Glutamatergic neuron (in vitro differentiated cells): ENCODE measurements at places on chromosomes 7 and 10.

DNA sequence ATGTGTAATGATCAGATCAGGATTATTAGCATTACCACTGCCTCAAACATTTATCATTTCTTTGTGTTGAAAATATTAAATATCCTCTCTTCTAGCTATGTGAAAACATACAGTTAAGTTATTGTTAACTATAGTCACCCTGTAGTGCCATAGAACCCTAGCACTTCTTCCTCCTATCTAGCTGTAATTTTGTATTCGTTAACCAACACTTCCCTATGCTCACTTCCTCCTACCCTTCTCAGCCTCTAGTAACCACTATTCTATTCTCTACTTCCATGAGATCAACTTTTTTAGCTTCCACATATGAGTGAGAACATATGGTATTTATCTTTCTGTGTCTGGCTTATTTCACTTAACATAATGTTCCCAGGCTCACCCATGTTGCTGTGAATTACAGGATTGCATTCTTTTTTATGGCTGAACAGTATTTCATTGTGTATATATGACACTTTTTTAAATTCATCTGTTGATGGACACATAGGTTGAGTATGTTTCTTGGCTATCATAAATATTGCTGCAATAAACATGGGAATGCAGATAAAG is 132.7 kb upstream of the RHOBTB1 start:
- H3K4me1 ChIP-seq = no peaks in the 10 kb centered on the region
- H3K36me3 ChIP-seq = no peaks in the 10 kb centered on the region
- no peak overlapping the region for H3K27ac ChIP-seq
- H3K27me3 ChIP-seq = no peaks in the 10 kb centered on the region
- no peak for DNase-seq

DNA sequence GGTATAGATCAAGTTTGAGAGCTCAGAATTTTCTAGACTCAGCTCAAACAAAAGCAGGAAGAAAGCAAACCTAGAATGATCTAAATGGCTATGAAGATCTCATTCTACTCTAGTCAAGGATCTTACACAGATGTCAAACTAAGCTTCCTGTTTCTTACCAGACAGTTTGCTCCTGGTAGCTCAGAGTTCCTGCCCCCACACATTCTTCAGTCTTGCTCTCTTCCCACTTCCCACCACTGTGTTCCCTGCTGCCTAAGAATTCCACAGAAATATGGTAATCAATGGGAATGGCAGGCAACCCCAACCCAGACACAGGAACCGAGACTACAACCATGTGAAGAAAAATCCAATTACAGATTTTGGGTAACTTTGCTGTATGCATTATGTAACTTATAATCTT is 133.4 kb upstream of the PTN start:
- DNase-seq = no peak
- no peak overlapping the region for H3K4me3 ChIP-seq
- H3K27ac ChIP-seq = no peak overlapping the region

DNA sequence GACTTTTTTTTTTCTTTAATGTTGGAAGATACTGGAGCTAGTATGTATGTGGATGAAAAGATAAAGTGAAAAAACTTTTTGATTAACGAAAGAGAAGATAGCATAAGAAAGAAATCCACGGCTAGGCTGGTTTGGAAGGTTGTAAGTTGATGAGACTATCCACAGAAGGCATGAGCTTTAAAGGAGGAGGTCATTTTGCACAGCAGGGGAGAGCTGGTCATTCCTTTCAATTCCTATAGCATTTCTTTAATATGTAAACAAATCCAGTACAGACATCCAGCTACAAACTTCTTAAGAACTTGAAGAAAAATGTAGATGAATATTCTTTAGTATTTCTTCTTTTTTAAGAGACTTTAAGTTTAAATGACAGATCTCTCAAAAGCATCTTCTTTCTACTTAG is 281.3 kb downstream of the CACNA2D1 start:
- H3K27me3 ChIP-seq = no peaks in the 10 kb centered on the region
- DNase-seq = no peak
- no peak overlapping the region for H3K4me3 ChIP-seq
- peaks cover 44% of the 10 kb centered on the region for H3K4me1 ChIP-seq

- no peak overlapping the region for H3K27ac ChIP-seq
- H3K36me3 ChIP-seq = peaks cover 9% of the 10 kb centered on the region
- no peaks in the 10 kb centered on the region for H3K4me1 ChIP-seq
- no peak overlapping the region for H3K4me3 ChIP-seq
- DNase-seq = no peak
Measured at GRCh38 chr7:131726686-131727085, 170.3 kb upstream of the PODXL start.

DNA sequence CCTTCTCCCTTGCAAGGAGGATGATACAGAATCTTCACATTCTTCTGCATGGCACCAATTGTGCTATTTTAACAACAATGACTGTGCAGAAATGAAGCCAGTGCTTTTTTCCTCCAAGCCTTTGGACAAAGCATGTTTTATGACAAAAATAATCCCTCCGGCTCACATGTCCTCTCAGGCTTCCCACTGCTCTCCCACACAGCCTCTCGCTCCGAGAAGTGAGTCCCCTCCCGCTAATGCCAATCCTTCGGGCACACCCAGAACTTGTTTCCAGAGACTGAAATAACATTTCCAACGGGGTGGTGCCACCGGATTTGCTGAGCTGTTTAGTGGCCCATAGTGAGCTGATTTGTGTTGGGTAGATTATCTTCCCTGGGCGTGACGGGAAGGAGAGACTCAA is 35.8 kb downstream of the RBM17 start:
- peaks cover 21% of the 10 kb centered on the region for H3K4me1 ChIP-seq
- no peak overlapping the region for H3K4me3 ChIP-seq
- DNase-seq = no peak
- no peak overlapping the region for H3K27ac ChIP-seq
- H3K36me3 ChIP-seq = no peaks in the 10 kb centered on the region
- peaks cover 6% of the 10 kb centered on the region for H3K27me3 ChIP-seq

DNA sequence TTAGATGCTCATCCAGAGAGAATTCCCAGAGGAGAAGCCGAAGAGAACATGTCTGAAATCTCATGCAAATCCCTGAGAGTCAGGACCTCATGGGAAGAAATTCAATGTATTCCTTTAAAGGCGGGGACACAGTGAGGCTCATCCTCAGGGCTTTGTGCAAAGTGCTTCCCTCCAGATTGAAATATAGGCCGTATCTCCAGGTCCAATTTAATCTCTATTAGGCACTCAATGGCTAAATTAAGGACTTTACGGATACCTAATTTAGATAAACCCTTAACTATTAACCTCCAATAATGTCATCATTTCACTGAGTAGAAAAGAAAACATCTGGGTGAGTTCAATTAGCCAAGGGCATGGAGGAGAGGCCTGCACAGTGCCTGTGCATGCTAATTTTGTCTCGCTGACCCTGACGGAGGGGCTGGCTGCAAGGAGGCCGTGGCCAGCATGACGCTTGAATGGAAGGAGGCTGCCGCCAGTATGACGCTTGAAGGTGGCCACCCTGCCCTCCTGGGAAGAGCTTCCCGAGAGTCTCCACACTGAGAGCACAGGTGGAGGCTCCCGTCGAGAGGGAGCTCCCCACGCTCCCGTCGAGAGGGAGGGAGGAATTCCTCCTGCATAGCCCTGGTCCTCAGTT is 287.6 kb downstream of the ADARB2 start:
- DNase-seq = no peak
- no peaks in the 10 kb centered on the region for H3K27me3 ChIP-seq
- H3K36me3 ChIP-seq = peaks cover 12% of the 10 kb centered on the region
- H3K4me3 ChIP-seq = no peak overlapping the region

- no peaks in the 10 kb centered on the region for H3K27me3 ChIP-seq
- H3K27ac ChIP-seq = no peak overlapping the region
- DNase-seq = no peak
Measured at GRCh38 chr10:77431209-77431611, 206.4 kb downstream of the KCNMA1 start.

DNA sequence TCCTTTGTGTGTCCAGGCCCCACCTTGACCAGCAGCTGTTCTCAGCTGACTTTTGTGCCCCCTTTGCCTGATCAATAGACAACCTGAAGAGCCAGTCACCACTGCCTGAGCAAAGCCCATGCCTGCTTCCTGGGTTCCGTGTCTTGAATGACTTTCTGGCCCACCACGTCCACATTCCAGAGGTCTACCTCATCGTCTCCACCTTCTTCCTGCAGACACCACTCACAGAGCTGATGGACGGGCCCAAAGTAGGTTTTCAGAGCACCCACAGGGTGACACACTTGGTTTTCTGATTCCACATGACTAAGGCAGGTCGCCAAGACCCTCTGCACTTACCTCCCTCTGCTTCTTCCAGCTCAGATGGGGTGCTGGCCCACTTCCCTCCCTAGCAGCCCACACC is 126.8 kb downstream of the WDFY4 start:
- no peak overlapping the region for H3K4me3 ChIP-seq
- H3K36me3 ChIP-seq = no peaks in the 10 kb centered on the region
- H3K27ac ChIP-seq = no peak overlapping the region
- H3K4me1 ChIP-seq = peaks cover 1% of the 10 kb centered on the region
- no peak for DNase-seq

DNA sequence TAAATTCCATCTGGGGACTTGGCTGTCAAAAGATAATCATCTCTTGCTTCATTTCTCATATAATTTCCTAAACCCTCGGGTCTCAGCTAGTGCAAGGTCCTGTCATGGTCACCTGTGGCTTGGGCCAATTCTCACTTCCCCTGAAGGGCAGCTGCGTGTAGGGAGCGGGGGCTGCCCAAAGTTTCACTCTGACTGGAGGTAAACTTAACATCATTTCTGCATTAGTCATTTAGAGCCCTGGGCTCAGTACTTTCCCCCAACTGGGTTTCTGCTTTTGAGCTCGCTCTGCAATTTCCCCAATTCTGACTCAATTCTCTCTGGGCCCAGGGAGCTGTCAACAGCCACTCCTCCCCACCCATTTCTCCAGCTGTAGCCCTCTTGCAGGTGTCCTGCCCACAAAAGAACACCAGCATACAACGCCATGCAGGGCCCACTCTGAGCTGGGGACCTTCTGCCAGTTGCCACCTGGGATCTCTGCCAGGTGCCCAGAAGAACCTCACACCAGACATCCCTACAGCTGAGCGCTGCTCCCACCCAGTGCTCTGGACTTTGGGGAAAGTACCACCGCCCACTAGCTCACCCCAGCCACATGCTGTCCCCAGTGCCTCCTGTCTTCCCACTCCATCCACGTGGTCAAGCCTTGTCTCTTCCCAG is 37.9 kb downstream of the VOPP1 start:
- H3K27me3 ChIP-seq = peaks cover 2% of the 10 kb centered on the region
- no peaks in the 10 kb centered on the region for H3K36me3 ChIP-seq
- H3K4me1 ChIP-seq = peaks cover 16% of the 10 kb centered on the region
- no peak for DNase-seq
- no peak overlapping the region for H3K27ac ChIP-seq

- peak; percentile 36 for DNase-seq
- H3K27ac ChIP-seq = no peak overlapping the region
- peaks cover 21% of the 10 kb centered on the region for H3K27me3 ChIP-seq
- no peak overlapping the region for H3K4me3 ChIP-seq
- H3K4me1 ChIP-seq = peaks cover 8% of the 10 kb centered on the region
Measured at GRCh38 chr7:158355456-158356065, 232.1 kb downstream of the PTPRN2 start.

DNA sequence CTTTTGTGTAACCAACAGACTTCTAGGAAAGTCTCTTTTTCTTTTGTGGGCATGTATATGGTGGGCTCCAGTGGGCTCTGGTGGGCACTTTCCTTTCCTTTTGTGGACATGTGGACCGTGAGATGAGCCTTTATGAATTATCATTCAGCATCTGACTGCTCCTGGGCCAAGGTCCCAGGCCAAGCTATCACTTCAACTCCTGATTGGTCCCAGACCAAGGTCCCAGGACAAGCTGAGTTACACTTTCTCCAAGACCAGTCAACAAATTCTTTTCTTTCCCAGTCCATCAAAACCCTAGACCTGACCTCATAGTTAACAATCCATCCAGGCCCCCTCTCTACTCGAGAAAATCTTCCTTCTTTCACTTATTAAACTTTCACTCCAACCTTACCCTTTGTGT is 1.0 kb downstream of the AKR1C8 start:
- H3K4me3 ChIP-seq = no peak overlapping the region
- no peaks in the 10 kb centered on the region for H3K4me1 ChIP-seq
- no peaks in the 10 kb centered on the region for H3K27me3 ChIP-seq
- no peak for DNase-seq

DNA sequence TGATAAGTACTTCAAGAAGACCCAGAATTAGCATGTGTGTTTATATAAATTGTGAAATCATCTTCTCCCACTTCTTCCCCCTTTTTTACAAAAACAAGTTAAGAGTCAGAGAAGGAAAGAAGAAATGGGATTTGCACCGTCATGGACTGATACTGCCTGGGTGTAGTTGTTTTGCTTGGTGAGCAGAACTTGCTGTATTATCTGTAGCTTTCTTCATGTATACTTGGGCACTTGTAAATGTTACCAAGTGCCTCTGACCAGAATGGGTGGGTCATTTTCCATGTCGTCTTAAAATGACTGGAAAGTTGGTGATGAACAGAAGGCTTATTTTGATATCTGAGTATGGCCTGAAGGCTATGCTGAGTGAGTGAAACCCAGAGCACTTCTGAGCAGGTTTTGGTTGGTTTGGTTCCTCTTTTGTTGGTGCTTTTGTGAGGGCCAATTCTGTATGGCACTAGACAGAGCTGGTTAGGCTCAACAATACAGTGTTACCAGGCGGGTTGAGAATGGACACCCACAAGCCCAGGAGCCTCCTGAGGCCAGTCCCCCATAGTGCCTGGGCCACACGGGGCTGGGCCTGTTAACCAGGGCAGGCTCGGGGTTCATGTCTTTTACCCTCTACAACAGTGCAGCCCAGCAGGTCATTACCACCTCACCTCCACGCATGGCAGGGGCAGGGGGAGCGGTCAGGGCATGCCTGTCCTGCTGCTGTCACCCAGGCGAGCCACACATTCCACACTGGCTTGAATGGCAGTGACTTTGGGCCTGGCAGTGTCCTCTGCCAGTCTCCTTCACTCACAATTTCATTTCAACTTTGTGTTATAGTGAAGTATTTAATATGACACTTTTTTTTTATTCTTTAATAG is 115.1 kb downstream of the CCNY start:
- H3K27me3 ChIP-seq = peaks cover 25% of the 10 kb centered on the region

- H3K36me3 ChIP-seq = no peaks in the 10 kb centered on the region
- no peak for DNase-seq
- H3K4me3 ChIP-seq = no peak overlapping the region
- no peaks in the 10 kb centered on the region for H3K27me3 ChIP-seq
- H3K4me1 ChIP-seq = peaks cover 2% of the 10 kb centered on the region
Measured at GRCh38 chr10:76738991-76739390, 898.6 kb downstream of the KCNMA1 start.
